Liver (tissue), 10 donors: ENCODE measurements at places on chromosomes 4 and X. TPM values are rescaled to one million over a fixed set of nuclear protein-coding genes. Genes with fewer than 3 reads are reported as not detected.

Gene SSX1
- polyA plus RNA-seq, result not detected

GRCh38 chrX:31012509-31013025, 59.3 kb downstream of the FTHL17 start:
- no peak for DNase-seq
- no peak overlapping the region for H3K4me3 ChIP-seq
- H3K27me3 ChIP-seq, result no peaks in the 10 kb centered on the region
- H3K36me3 ChIP-seq, result no peaks in the 10 kb centered on the region
- no peak overlapping the region for H3K27ac ChIP-seq
- no peaks in the 10 kb centered on the region for H3K4me1 ChIP-seq

DNA sequence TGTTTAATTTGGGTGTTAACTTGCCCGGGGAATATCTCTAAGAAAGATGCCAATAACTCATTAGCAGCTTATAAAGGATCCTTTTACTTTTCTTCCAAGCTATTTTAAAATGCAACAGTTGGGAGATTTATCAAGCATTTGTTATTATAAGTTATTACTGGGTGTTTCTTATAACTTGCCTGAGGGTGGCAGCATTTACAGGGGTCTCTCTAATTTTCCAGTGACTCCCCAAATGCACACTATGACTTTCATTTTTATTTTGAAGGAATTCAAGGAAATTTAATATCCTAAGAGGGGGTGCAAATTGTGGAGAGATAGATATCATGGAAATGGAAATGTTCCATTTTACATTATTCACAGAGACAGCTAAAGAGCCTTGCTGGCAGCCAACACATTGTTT, 138.0 kb downstream of the PDGFRA start:
- no peaks in the 10 kb centered on the region for H3K36me3 ChIP-seq
- H3K4me1 ChIP-seq, result no peaks in the 10 kb centered on the region
- no peaks in the 10 kb centered on the region for H3K27me3 ChIP-seq
- H3K4me3 ChIP-seq, result no peak overlapping the region
- DNase-seq, result no peak

DNA sequence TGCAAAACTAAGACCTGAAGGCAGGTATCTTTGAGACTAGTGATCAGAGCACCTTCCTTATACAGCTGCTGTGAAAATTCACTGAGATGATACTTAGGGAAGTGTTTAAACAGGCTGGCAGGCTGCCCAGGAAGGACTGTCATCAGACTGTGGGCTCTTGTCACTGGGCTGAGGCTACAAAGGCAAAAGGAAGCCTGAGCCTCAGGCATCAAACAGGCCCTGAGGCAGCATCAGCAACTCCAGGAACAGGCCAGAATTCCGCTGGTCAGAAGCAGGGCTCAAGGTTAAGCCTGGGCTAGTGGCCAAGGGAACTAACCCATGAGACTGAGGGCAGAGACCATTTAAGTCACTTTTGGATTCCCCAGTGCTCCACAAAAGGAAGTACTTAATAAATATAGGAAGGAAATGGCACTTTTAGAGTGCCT, 12.8 kb downstream of the PJA1 start:
- H3K36me3 ChIP-seq, result no peaks in the 10 kb centered on the region
- H3K4me1 ChIP-seq, result no peaks in the 10 kb centered on the region
- no peak for DNase-seq
- H3K27me3 ChIP-seq, result no peaks in the 10 kb centered on the region
- H3K4me3 ChIP-seq, result no peak overlapping the region
- H3K27ac ChIP-seq, result no peak overlapping the region

GRCh38 chrX:28910487-28910886, 323.2 kb downstream of the IL1RAPL1 start:
- H3K27ac ChIP-seq, result no peak overlapping the region
- no peak for DNase-seq
- no peaks in the 10 kb centered on the region for H3K36me3 ChIP-seq
- no peaks in the 10 kb centered on the region for H3K4me1 ChIP-seq
- no peaks in the 10 kb centered on the region for H3K27me3 ChIP-seq
- H3K4me3 ChIP-seq, result no peak overlapping the region

GRCh38 chrX:97984641-97985040, 1100.9 kb downstream of the RPA4 start:
- H3K4me1 ChIP-seq, result no peaks in the 10 kb centered on the region
- no peaks in the 10 kb centered on the region for H3K27me3 ChIP-seq
- H3K4me3 ChIP-seq, result no peak overlapping the region
- H3K36me3 ChIP-seq, result no peaks in the 10 kb centered on the region
- no peak overlapping the region for H3K27ac ChIP-seq

Gene MAGEC1
- polyA plus RNA-seq, result not detected

Gene FDCSP
- polyA plus RNA-seq, result not detected

- no peak for DNase-seq
- H3K4me3 ChIP-seq, result no peak overlapping the region
- no peaks in the 10 kb centered on the region for H3K4me1 ChIP-seq
- no peak overlapping the region for H3K27ac ChIP-seq
- H3K36me3 ChIP-seq, result no peaks in the 10 kb centered on the region
- H3K27me3 ChIP-seq, result no peaks in the 10 kb centered on the region
Measured at GRCh38 chr4:63348735-63349673, 1060.2 kb downstream of the TECRL start.

- DNase-seq, result no peak
- peak overlapping the region; percentile 15 for H3K4me3 ChIP-seq
- H3K4me1 ChIP-seq, result peaks cover 19% of the 10 kb centered on the region
- H3K36me3 ChIP-seq, result no peaks in the 10 kb centered on the region
Measured at GRCh38 chrX:154018518-154019060, 1.1 kb downstream of the IRAK1 start.

DNA sequence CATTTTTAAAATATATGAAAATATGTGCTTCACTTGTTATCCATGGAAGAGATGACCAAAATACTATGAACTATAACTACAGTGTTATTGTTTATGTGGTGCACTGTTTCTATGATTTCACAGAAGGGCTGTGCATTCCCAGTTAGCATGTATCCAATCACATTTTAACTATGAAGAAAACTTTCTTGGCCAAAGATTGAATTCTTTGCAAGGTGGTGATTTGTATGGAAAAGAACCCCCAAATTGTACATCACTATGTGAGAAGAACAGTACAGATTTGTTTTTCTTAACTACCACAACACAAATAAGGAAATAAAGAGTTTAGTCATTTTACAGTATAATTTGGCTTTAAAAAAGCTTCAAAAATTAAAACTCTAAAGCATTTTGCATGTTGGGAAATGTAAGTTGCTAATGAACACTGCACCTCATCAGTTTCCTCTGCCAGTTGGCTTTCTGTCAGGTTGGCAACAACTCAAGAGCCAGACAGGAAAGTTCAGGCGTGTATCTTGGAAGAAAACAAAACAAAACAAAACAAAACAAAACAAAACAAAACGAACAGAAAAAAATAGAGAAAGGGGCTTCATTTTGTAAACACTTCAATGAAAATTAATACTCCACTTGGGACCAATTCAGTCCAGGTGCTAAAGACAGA, 237.0 kb downstream of the SCFD2 start:
- H3K36me3 ChIP-seq, result no peaks in the 10 kb centered on the region
- no peak overlapping the region for H3K27ac ChIP-seq
- H3K27me3 ChIP-seq, result no peaks in the 10 kb centered on the region
- no peak for DNase-seq
- no peak overlapping the region for H3K4me3 ChIP-seq
- H3K4me1 ChIP-seq, result no peaks in the 10 kb centered on the region

DNA sequence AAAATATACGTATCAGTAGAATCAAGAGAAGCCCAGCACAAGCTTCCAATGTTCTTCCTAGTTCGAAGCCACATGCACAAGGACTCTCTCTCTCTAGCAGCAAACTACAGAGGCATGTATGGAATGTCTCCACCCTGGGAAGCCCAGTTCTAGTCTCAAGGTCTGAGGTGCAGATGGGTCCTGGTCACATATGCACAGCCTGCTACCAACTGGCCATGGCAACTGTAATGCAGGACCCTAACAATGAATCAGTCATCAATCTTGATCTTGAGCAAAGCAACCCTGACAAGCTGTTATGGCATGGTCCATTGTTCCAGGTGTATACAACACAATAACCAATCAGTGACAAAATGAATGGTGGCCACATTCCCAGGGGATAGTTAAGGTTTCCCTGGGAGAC, 55.8 kb downstream of the MBNL3 start:
- H3K27ac ChIP-seq, result no peak overlapping the region
- no peak for DNase-seq
- H3K4me1 ChIP-seq, result peaks cover 2% of the 10 kb centered on the region

DNA sequence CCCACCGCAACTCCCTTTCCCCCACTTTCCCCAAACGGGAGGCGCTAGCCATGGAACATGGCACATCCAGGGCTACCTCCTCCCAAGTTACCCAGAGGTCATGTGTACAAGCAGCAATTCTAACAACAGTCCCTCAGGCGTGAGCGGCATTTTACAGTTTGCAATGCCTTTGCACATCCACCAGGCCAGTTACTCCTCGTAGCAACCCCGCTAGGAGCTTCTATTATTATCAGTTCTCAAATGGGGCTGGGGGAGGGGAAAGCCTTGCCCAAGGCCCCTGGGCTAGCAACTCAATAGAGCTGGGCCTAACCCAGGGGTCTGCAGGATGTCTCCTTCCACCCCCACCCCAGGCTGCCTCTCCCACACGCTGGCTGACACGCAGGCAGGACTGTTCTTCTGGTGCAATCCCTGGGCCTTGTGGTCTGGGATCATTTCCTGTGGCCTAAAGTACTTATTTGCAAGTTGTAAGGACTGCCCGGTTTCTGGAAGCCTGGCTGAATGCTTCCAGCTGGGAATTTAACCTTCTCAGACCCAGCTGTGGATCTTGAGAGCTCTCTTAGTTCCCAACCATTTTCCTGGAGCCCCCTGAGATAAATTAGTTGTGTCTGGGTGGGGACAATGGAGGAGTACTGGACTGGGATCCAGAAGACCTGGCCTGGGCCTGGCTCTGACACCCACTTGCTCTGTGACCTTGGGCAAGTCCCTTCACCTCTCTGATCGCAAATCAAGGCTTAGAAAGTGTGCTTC, 27.7 kb downstream of the PJA1 start:
- H3K27me3 ChIP-seq, result no peaks in the 10 kb centered on the region
- H3K36me3 ChIP-seq, result no peaks in the 10 kb centered on the region
- no peaks in the 10 kb centered on the region for H3K4me1 ChIP-seq
- DNase-seq, result no peak

GRCh38 chr4:6116696-6117285, 83.6 kb downstream of the JAKMIP1 start:
- no peak for DNase-seq
- no peaks in the 10 kb centered on the region for H3K36me3 ChIP-seq
- H3K27ac ChIP-seq, result no peak overlapping the region
- H3K27me3 ChIP-seq, result no peaks in the 10 kb centered on the region
- no peak overlapping the region for H3K4me3 ChIP-seq
- H3K4me1 ChIP-seq, result no peaks in the 10 kb centered on the region

DNA sequence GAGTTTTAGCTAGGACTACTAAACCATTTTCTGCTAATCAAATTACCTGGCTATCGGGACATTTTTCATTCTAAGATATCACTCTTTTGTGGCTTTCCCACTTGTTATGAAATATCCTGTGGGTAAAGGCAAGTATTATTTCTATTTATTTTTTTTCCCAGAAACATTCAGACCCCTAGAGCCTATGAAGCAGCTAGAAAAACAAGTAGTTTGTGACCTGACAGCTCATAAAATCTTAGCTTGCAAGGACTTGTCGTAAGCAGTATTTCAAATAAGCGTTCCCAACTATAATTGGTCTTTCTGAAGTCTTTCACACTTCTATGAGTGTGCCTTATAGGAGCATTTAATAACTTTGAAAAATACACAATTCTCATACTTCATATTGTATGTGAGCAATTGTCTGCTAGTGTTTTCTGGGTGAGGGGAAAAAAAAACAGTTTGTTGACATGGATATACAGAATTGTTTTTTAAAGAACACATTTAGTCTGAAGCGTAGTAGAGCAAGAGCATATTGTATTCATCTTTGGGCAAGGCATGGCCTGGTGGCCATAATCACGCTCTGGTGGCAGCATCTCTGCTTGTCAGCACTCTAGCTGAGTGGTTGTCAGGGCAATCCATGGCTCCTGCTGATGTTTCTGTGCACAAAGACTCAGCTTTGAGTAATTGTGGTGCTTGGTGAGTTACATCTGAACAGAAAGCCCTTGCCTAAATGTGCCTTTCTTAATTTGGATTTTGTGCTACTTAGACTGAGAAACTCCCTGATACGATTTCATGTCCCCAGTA, 2.6 kb downstream of the MCUB start:
- H3K4me3 ChIP-seq, result no peak overlapping the region
- H3K27ac ChIP-seq, result no peak overlapping the region
- H3K27me3 ChIP-seq, result no peaks in the 10 kb centered on the region
- H3K36me3 ChIP-seq, result no peaks in the 10 kb centered on the region
- DNase-seq, result no peak

- H3K27me3 ChIP-seq, result peaks cover 2% of the 10 kb centered on the region
- H3K36me3 ChIP-seq, result no peaks in the 10 kb centered on the region
- no peaks in the 10 kb centered on the region for H3K4me1 ChIP-seq
- no peak overlapping the region for H3K27ac ChIP-seq
- no peak for DNase-seq
Measured at GRCh38 chr4:1604706-1605205, 79.4 kb downstream of the FAM53A start.

- no peak overlapping the region for H3K27ac ChIP-seq
- H3K4me3 ChIP-seq, result no peak overlapping the region
- DNase-seq, result no peak
- no peaks in the 10 kb centered on the region for H3K27me3 ChIP-seq
- no peaks in the 10 kb centered on the region for H3K36me3 ChIP-seq
Measured at GRCh38 chrX:67619253-67619652, 75.4 kb downstream of the AR start.

DNA sequence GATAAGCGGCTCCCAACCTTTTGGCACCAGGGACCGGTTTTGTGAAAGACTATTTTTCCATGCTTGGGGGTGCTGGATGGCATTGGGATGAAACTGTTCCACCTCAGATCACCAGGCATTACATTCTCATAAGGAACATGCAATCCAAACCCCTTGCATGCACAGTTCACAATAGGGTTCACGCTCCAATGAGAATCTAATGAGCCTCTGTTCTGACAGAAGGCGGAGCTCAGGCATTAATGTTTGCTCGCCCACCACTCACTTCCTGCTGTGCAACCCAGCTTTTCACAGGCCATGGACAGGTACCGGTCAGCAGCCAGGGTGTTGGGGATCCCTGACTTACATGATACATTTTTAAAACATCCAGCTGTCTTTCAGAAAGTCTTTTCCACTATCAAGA, 187.3 kb downstream of the SLC39A8 start:
- no peak for DNase-seq
- H3K27ac ChIP-seq, result no peak overlapping the region
- H3K27me3 ChIP-seq, result no peaks in the 10 kb centered on the region
- H3K4me3 ChIP-seq, result no peak overlapping the region
- no peaks in the 10 kb centered on the region for H3K4me1 ChIP-seq

- no peaks in the 10 kb centered on the region for H3K27me3 ChIP-seq
- H3K4me1 ChIP-seq, result no peaks in the 10 kb centered on the region
- H3K4me3 ChIP-seq, result no peak overlapping the region
- no peak for DNase-seq
- H3K36me3 ChIP-seq, result no peaks in the 10 kb centered on the region
Measured at GRCh38 chrX:101287402-101287801, 3.7 kb downstream of the TAF7L start.

Gene OPHN1
- polyA plus RNA-seq, result 0.20 TPM

Gene ELF4
- 1.3 TPM for polyA plus RNA-seq

Gene GYPE
- polyA plus RNA-seq, result 0.13 TPM
